CD4-positive, alpha-beta T cell (primary cell): ENCODE measurements at places on chromosomes 7 and 10.
A peak's percentile ranks its signal among the peaks of the same experiment; 100 is the strongest.

GRCh38 chr10:14822879-14823755, 14.7 kb downstream of the CDNF start:
- DNase-seq, result peak; percentile 26
- H3K27me3 ChIP-seq, result no peaks in the 10 kb centered on the region
- H3K27ac ChIP-seq, result no peak overlapping the region
- no peak overlapping the region for H3K4me3 ChIP-seq

- no peak overlapping the region for H3K4me3 ChIP-seq
- H3K4me1 ChIP-seq, result peaks cover 4% of the 10 kb centered on the region
- no peaks in the 10 kb centered on the region for H3K36me3 ChIP-seq
- H3K27me3 ChIP-seq, result no peaks in the 10 kb centered on the region
- no peak overlapping the region for H3K27ac ChIP-seq
- DNase-seq, result no peak
These were observed 50.4 kb upstream of the FAM3C start for GRCh38 chr7:121446526-121446925.

- H3K4me3 ChIP-seq, result no peak overlapping the region
- no peak for DNase-seq
- peaks cover 28% of the 10 kb centered on the region for H3K36me3 ChIP-seq
- H3K27ac ChIP-seq, result no peak overlapping the region
These were observed 115.1 kb downstream of the RNF216 start for GRCh38 chr7:5666361-5666760.

- H3K4me1 ChIP-seq, result peaks cover 19% of the 10 kb centered on the region
- peak; percentile 53 for DNase-seq
- no peaks in the 10 kb centered on the region for H3K36me3 ChIP-seq
- H3K27ac ChIP-seq, result no peak overlapping the region
- H3K27me3 ChIP-seq, result no peaks in the 10 kb centered on the region
These were observed 169.4 kb downstream of the ARHGAP12 start for GRCh38 chr10:31759124-31759798.

- H3K4me3 ChIP-seq, result no peak overlapping the region
- peaks cover 15% of the 10 kb centered on the region for H3K36me3 ChIP-seq
- no peak for DNase-seq
- no peaks in the 10 kb centered on the region for H3K27me3 ChIP-seq
- H3K4me1 ChIP-seq, result no peaks in the 10 kb centered on the region
These were observed 56.6 kb downstream of the MPLKIP start for GRCh38 chr7:40077849-40078248.

GRCh38 chr7:28076423-28077200, 104.0 kb downstream of the JAZF1 start:
- H3K27ac ChIP-seq, result no peak overlapping the region
- no peaks in the 10 kb centered on the region for H3K27me3 ChIP-seq
- no peaks in the 10 kb centered on the region for H3K4me1 ChIP-seq

DNA sequence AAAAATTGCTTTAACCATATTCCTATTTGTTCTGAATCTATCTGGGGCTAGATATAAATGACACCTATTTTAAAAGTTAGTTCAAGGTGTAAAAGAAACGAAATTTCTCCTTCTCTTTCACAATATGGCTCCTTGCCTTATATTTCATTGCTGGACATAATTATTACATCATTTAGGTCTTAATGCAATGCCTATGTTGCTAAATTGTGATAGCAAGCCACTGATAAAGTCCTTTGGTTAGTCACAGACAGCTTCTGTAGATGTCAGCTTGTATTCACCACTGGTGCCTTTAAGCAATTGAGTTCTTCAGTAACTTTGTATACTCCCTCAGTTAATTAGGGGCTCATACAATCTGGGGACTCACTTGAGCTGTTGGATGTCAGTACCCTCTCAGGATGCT, 1236.6 kb downstream of the GATA3 start:
- no peaks in the 10 kb centered on the region for H3K27me3 ChIP-seq
- H3K27ac ChIP-seq, result no peak overlapping the region
- DNase-seq, result no peak
- no peaks in the 10 kb centered on the region for H3K36me3 ChIP-seq
- H3K4me1 ChIP-seq, result peaks cover 5% of the 10 kb centered on the region
